ENCODE measurements at places on chromosomes 16 and 17.

- DNase-seq: no peak
Observed at GRCh38 chr16:54285414-54286089, 1.0 kb downstream of the IRX3 start.

- no peak for DNase-seq
Observed at GRCh38 chr17:68531252-68531651, 19.0 kb downstream of the PRKAR1A start.

DNA sequence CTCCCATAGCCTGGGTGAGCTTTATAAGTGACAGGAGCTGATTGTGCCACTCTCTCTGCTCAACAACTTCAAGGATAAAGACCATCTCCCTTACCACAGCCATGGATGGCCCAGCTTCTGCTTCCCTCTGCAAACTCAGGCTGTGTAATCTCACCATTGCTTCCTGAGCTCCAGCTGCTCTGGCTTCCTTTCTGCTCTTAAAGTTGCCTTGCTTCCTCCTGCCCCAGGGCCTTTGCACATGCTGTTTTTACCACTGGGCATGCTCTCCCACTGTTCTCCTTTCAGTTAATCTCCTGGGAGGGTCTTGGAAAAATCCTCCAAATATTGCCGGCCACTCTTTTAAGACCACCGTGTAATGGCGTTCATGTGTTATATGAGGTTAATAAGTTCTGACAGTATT, 265.1 kb upstream of the C16orf82 start:
- DNase-seq: no peak

DNA sequence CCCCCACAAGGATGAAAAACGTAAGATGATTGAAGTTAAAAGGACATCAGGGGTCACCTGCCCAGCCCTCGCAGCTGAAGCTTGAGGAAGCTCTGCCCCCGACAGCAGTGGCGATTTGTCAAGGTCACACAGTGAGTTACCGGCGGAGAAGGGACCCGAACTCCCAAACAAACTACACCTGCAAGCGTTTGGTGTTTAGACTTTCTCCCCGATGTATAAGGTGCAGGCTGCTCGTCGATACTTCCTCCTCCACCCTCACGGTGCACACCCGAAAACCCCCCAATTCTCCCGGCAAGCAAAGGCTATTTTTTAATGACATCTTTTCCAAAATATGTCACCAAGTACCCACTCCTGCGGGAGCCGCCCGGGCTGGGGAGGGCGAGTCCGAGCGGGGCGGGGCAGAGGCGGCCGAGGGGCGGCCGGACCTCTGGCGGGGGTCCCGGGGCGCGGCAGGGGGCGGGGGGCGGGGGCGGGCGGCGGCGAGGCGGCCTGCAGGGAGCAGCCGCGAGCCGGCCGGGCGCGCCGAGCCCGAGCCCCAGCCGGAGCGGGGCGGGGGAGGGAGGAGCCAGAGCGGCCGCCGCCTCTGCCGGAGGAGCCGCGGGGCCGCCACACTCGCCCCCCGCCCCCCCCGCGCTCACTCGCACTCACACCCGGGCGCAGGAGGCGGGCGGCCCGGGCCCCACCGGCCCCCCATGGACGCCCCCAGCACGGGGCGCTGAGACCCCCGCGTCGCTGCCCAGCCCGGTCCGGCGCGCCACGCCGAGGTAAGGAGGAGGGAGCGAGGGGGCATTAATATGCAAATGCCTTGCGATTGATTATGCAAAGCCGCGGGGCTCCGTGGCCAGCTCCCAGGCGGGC, at the start of gene THRA:
Gene THRA, plus strand, starts transcription at position 637 of the 858 bp plus-strand sequence. CDS start 11,524 bp downstream, outside the sequence.
- peak; percentile 88 for DNase-seq

DNA sequence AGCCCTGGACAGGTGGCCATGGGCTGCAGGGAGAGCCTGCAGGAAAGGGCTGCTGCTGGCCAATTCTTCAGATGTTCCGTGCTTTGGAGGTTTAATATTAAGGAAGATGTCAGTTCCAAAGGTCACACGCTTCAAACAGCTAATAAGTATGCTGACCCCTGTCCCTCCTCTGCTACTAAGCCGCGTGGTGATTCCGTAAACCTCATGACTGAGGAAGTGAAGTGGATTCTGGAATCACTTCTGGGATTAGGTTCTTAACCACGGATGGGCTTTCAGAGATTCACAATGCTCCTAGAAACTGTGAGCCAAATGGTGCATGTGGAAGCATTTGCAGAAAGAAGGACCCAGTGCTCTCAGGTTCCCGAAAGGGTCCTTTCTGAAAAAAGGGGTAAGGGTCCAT, 28.5 kb upstream of the ERN1 start:
- DNase-seq: no peak

- DNase-seq: no peak
Observed at GRCh38 chr16:52552643-52553042, 5.7 kb upstream of the TOX3 start.

DNA sequence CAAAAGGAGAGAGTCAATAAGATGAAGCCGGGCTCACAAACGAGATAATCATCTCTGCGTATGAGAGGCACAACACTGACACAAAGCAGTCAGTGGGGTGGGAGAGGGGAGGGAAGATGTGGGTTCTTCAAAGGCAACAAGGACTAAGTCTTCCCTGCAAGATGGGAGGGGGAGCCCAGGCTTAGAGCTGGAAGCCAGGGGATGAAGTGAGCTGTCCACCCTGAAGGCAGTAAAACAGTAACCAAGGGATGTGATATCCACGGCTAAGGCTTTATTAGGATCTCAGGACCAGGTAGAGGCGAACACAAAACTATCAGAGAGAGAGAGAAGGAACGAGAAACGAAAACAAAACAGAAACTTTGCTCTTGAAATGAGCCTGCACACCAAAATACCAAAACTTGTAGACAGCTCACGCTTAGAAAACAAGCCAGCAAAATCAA, 115.9 kb downstream of the DYNLRB2 start:
- DNase-seq: no peak

DNA sequence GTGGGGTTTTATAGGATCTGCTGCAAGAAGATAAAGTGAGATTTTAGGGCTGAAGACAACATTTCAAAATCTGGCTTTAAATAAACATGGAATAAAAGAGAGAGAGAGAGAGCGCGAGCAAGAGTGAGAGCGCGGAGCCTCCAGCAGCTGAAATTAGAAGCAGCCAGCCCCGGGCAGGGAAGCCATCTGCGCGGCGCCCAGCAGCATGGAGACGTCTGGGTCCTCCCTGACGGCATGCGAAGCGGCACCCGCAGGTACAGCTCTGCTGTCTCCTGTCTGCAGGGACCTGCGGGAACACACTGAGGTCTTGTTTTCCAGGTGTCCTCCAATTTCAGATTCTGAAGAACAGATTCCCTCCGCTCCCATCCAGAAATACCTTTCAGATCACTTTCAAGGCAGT, 7.9 kb upstream of the BAIAP2 start:
- no peak for DNase-seq

DNA sequence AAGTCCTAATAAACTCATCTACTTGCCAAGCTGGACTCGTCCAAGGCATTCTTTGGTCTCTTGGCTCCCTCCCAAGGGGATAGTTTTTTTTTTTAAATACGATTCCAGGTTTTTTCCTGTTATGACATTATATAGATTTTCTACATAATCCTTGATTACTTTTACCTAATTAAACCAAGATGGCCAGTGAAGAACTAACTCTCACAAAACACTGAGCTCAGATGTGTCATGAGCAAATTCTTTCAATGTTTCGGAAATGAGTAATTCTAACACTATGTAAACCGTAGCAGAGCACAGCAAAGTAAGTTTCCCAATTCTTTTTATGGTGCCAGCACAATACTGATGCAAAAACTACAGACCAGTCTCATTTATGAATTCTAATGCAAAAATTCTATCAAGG, 1.8 kb downstream of the ZNF23 start:
- no peak for DNase-seq

DNA sequence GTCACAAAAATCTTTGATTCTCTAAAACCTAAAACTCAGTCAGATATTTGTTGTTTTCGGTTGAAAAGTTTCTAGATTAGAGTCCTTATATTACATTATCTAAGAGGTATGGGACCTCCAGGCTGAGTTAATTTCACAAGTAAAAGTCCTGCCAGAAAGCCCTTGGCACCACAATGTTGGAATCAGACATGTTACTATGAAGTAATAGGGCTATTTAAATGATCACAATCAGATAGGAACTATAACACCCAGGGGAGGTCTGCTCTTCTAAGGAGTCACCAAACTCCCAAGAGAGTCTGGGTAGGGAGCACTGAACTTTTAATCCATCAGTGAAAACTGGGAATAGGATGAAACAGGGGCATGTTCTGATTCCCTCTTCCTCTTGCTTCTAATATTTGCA, 54.2 kb downstream of the WIPI1 start:
- no peak for DNase-seq

All from K562 (cell line).